ENCODE measurements at places on chromosomes 3 and 15.

DNA sequence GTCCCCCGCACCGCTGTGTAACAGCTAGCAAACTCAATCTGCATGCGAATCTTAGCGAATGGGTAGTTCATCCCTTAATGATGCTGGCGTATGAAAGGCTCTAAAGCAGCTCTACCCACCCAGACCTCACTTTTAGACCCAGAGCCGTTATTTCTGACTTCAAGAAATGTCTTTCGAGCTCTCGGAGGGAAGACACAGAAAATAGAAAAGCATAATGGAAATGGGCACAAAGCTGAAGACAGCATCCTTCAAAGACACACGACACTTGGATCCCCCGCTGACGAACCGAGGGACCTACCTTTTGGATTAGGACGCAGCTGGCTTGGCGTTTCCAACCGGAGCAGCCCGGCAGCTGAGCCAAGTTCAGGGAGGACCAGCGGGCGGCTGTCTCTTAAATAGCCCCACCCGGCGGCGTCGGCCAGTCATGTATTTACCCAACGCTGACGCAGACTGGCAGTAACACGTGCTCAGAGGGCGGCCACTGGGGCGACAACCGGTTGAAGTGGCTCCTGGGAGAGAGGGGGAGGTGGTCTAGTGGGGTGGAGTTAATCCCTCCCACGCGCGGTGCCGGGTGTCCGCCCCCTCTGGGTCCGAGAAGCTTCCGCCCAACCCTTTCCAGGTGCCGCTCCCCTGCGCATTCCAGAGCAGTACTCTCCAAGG is 1.5 kb downstream of the CCK start:
- no peak for DNase-seq

GRCh38 chr3:162348912-162349311 is 852.3 kb downstream of the OTOL1 start:
- DNase-seq = no peak

- DNase-seq = no peak
Measured at GRCh38 chr3:117531078-117531767, 821.6 kb downstream of the TUSC7 start.

- no peak for DNase-seq
Measured at GRCh38 chr3:55571913-55572312, 84.8 kb upstream of the WNT5A start.

- no peak for DNase-seq
Measured at GRCh38 chr3:31079689-31080088, 185.2 kb upstream of the GADL1 start.

DNA sequence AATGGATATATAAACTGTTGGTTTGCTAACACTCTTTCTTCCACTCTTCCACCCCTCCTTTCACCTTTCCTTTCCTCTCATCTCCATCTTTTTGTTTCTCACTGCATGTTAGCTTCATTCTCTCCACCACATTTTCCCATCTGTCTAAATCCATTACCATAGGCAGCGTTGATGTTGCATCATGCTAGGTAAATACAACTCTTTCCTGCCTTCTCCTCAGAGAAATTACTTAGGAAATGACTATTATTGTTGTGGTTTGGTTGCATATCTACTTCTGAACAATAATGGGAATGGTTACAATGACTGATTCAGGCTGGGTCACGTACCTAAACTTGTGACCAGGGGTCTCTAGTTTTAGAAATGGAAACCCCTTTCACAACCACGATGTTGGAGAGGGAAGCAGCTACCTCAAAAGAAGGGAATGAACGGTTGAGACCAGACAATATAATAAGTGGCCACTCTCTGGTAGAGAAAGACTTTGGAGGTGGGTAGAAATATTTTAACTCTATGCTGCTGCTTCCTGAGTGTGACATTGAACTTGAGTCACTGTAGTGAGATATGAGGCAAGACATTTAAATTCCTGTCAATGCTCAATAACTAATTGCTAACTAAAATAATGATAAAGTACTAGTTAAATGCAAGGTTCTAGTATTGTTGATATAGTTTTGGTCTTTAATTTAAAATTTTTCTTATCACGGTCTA is 314.1 kb upstream of the TGFBR2 start:
- no peak for DNase-seq

GRCh38 chr3:10708216-10708893 is 107.7 kb upstream of the SLC6A11 start:
- DNase-seq = no peak

DNA sequence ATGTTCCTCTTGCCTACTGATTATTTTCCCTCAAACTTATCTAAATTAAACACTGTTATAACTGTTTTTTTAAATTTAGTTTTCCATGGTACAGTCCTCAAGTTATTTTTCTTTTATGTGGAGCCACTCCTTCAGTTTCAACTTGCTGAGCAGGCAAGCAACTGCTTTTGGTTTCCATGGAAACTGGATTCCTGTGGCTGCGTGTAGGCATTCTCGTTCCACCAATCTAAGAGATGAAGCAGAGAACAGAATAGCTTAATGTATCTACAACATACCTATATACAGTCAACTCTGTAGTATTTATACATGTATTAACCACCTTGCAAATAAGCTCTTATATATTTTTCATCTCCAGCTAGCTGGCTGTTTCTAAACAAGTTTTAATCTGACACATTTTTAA is 25.8 kb upstream of the ANXA2 start:
- DNase-seq = no peak

DNA sequence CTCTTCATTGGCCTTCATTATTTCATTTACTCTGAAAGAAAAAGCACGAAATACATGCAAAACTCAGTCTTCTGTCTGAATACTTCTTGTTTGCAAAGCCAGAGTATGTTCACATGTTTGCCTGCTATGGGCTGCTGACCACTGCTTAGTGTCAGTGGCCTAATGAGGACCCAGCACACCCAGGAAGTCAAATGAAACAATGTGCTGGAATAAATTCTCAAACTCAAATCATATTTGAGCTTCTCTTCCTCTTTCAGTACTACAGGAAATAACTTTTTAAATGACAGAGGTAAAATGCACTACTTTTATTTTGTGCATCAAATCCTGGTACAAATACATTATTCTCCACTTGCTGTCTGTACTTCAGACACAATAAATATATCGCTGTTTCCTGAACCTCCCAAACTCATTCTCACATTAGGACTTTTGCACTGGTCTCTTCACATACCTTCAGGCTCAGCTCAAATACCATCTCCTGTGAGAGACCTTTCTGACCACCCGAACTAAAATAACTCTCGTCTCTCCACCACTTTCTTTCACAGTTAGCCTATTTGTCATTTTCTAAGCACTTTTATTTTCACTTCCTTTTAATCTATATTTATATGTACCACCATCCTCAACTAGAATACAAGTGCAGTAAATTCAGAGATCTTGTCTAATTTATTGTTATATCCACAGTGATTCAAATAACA is 176.8 kb downstream of the TUSC7 start:
- DNase-seq = no peak

GRCh38 chr3:160090653-160091052 is 102.0 kb downstream of the IL12A start:
- no peak for DNase-seq

DNA sequence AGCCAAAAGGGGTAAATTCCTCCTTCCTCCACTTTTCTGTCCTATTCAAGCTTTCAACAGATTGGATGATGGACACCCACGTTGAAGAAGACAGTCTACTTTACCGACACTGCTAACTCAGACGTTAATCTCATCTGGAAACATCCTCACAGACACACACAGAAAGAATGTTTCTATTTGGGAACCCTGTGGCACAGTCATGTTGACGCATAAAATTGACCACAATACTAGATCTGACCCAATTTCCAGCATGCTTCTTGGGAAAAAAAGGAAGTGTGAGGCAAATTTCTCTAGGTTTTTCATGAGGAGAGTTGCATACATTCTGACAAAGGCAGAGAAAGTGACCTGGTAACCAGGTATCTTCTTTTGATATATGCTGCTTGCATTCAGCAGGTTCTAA is 594.1 kb downstream of the FGF12 start:
- no peak for DNase-seq

DNA sequence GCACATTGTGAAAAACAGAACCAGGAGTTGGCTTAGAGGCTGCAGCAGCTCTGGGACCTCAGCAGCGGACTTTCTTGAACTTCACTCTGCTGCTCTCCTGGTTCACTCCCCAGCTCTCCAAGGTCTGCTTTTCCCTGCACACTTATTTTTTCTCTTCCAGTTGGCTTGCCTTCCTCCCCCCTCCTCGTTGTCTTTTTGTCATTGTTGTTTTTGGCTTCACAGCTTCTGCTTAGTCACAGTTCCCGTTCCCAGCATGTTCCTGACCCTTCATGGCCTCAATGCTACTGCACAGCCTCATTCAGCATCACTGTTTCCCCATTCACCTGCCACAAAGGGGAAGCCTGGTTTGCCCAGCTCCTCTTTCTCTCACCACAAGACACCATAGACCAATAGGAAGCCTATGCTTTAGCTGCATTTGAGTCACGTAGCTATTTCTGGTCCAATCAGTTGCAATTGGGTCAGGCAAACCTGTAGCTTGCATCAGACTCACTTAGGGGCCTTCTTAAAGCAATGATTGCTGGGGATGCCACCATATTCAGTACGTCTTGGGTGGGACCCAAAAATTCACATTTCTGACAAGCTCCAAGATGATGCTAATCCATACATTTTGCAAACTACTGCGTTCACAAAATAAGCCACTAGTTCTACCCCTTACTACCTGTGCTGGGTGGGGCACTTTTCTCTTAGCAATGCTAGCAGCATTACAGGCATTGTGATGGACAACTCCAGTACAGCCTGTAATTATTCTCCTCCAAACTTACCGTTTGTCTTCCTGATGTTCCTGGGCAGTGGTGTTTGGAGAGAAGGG is 7.8 kb upstream of the SUMF1 start:
- no peak for DNase-seq
